Cardiac muscle cell (in vitro differentiated cells and primary cell): ENCODE measurements at places on chromosomes 1 and 21. TPM values are rescaled to one million over a fixed set of nuclear protein-coding genes. Genes with fewer than 3 reads are reported as not detected.
A peak's percentile ranks its signal among the peaks of the same experiment; 100 is the strongest.

Gene TLR5
- 0.74 and 2.1 TPM in 2 replicates for total RNA-seq

- DNase-seq: no peak
Observed at GRCh38 chr1:30986755-30987154, 78.2 kb upstream of the SDC3 start.

GRCh38 chr21:34688145-34688544 is 19.4 kb downstream of the CLIC6 start:
- DNase-seq: peak; percentile 51

- no peak for DNase-seq
Observed at GRCh38 chr1:53345996-53346813, 18.3 kb upstream of the LRP8 start.
